ENCODE measurements at places on chromosomes 3 and 15.

GRCh38 chr3:76310667-76311066 lies 525.3 kb upstream of the ZNF717 start:
- no peak for DNase-seq

DNA sequence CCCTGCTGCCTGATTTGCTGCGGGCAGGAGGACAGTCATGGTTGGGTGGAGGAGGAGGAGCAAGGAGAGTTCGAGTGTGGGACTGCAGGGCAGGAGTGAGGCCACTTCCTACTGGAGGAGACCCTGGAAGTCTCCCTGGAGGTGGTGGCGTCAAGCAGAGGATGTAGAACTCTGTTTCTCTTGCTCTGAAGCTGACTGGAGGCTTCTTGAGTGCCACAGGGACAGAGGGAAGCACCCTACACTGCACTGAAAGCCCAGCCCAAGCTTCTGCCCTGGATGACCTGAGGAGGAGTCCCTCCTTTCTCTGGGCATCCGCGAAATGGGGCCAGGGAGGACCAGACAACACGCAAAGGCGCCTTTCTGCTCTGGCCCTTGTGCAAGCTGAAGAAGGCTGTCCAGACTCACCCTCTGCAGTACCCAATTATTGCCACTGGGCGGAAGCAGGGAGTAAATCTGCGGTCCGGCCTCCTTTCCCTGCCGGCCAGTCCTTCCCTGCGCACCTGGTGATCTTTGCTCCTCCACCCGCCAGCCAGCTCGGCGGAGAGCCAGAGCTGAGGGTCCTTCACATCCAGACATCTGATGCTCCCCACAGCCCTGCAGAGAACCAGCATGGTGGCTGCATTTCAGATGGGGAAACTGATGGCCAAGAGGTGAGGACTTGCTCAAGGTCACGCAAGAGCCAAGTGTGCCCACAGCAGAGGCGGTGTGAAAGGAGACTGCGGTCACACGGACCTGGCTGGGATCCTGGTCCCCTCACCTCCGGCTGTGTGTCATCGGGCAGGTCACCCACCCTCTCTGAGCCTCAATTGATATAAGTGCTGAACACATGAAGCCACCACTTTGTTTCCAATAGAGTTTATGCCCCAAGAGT lies 207.1 kb downstream of the TBC1D2B start:
- peak; percentile 73 for DNase-seq

GRCh38 chr3:124410471-124410870 lies 319.8 kb upstream of the UMPS start:
- DNase-seq: no peak

GRCh38 chr15:73923488-73924164 lies 2.6 kb upstream of the LOXL1 start:
- no peak for DNase-seq

- DNase-seq: no peak
These were observed 49.8 kb upstream of the DCLK3 start for GRCh38 chr3:36814066-36814717.

DNA sequence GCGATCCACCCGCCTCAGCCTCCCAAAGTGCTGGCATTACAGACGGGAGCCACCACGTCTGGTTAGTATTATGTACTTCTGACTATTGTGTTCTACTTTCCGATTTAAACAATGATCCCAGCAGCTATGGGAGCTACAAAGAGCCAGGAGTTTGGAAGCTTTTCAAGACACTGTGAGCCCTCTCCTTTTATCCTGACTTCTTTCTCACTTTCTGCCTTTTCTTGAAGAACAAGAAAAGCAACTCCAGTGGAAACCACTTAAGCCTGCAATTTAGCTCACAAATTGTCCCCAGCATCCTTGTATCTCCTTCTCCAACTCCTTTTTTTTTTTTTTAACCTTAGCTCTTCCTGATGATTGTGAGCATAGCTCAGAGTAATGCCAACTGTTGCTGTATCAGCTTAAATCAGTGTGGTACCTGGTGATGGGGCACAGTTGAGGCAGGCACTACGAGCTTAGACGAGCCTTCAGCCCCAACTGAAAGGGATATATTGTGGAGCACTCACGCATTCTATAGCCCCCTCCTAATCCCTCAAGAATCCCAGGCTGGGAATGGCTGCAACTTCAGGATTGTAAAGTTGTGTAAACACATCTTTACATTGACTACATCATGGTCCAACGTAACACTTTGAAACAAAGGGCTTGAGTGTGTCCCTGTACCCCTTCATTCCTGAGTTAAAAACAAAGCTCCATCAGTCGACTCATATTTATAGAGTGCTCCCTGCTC lies 677.0 kb downstream of the FHIT start:
- no peak for DNase-seq

All from stimulated activated CD8-positive, alpha-beta memory T cell treated with anti-CD3 and anti-CD28 coated beads, Interleukin-4, amount 100 ng/mL, for 48 hours (primary cell).